ENCODE measurements at places on chromosomes 1 and 21.

GRCh38 chr1:72278461-72278860, 3.9 kb downstream of the NEGR1 start:
- no peak for DNase-seq

GRCh38 chr1:208807446-208808127, 563.4 kb upstream of the PLXNA2 start:
- no peak for DNase-seq

DNA sequence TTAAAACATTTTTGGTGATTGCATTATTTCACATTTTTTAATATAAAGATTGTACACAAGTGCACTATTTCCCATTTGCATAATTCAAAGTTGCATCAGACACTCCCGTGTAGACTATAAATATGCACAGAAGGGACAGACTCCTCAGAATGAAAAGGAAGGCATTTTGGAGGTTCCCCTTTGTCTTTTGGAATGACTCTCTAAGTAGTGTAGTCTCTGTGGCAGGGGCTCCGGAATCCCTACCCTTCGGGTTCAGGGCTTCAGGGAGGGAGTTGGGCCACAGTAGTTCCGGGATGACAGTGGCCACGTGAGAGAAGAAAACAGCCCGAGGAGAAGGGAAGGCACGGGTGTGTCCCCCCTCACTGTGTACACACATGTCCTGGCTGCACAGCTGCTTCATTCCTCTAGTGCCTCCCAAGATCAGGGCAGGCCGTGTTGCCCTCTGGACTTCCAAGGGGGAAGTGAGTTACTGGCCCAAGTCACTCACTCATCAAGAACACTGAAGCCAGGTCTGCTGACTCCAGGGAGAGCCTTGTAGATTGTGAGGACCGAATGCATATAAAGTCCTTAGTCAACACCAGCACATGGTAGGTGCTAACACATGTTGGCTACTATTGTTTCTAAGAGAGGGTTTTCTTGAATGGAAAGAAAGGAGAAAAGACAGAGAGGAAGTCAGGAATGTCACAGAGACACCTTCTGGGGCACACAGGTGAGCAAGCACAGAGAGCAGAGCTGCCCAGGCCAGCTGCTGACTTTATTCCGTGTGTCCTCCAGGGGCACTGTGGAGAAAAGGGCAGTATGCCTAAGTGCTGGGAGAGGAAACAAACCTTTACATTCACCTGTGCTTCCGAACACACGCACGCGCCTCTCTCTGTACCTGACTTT, 39.8 kb downstream of the LHX4 start:
- DNase-seq, result no peak

GRCh38 chr1:114207635-114208034, 54.0 kb upstream of the SYT6 start:
- DNase-seq, result no peak

DNA sequence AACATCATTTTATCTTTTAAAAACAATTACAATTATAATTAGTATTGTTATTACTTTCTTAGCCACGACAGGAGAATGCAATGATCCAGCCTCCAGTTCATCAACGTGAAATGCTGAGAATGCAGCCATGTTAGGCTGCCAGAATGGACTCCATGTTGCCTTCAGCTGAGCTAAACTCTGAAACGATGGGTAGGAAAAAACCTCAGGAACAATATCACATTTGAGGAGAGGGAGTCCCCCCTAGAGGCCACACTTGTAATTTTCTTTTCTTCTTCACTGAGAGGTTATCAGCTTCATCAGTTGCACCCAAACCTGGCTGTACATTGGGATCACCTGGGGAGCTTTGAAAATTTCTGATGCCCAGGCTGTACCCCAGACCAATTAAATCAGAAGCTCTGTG, 34.6 kb upstream of the DNAH14 start:
- DNase-seq, result no peak

GRCh38 chr1:75129983-75130789, 4.0 kb upstream of the LHX8 start:
- no peak for DNase-seq

GRCh38 chr1:52238474-52238873, 96.6 kb downstream of the ZFYVE9 start:
- DNase-seq, result no peak

- DNase-seq, result no peak
Measured at GRCh38 chr1:41353744-41354143, 7.5 kb upstream of the FOXO6 start.

DNA sequence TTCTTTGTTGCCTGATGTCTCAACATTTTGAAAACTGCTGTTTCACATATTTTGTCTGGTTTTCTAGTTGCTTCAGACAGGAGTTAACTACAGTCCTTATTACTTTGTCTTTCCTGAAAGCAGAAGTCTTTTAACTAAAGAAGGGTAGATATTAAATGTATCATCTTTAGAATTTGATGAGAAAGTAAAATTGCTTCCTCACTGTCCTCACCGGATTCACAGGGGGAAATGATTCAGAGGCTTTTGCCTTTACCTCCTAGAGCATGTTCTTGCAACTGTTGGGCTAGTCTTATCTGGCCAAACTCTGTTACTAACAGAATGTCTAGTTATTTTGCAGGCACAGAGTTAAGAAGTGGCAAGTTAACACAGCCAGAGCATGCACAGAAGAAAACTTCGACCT, 107.2 kb upstream of the VAV3 start:
- DNase-seq, result no peak

- no peak for DNase-seq
Measured at GRCh38 chr1:72690871-72691270, 408.5 kb upstream of the NEGR1 start.

- no peak for DNase-seq
Measured at GRCh38 chr1:246302251-246302625, 204.8 kb downstream of the SMYD3 start.

- DNase-seq, result no peak
Measured at GRCh38 chr1:105934806-105935205, 1121.7 kb upstream of the PRMT6 start.
